ENCODE measurements at places on chromosomes 4 and X. TPM values are rescaled to one million over a fixed set of nuclear protein-coding genes. Genes with fewer than 3 reads are reported as not detected.

The SCML2 gene
- 2.0 TPM for total RNA-seq

The PGAM4 gene
- not detected for total RNA-seq

The SYTL4 gene
- total RNA-seq, result 8.0 TPM

The DRD5 gene
- total RNA-seq, result not detected

The SAGE1 gene
- total RNA-seq, result not detected

The CXorf49 gene
- 70.9 TPM for total RNA-seq

The CFI gene
- total RNA-seq, result 5.8 TPM

The F8A3 gene
- total RNA-seq, result not detected

The SORCS2 gene
- 0.22 TPM for total RNA-seq

The AFAP1 gene
- 24.3 TPM for total RNA-seq

The PI4K2B gene
- 24.4 TPM for total RNA-seq

The MAOB gene
- total RNA-seq, result 0.14 TPM

Data from epithelial cell of proximal tubule (primary cell).